ENCODE measurements at places on chromosomes 2 and 18.

- H3K4me3 ChIP-seq, result no peak overlapping the region
- no peaks in the 10 kb centered on the region for H3K36me3 ChIP-seq
- H3K4me1 ChIP-seq, result no peaks in the 10 kb centered on the region
- H3K27me3 ChIP-seq, result no peaks in the 10 kb centered on the region
- no peak overlapping the region for H3K27ac ChIP-seq
- no peak for DNase-seq
Observed at GRCh38 chr2:1835581-1836201, 91.4 kb upstream of the PXDN start.

DNA sequence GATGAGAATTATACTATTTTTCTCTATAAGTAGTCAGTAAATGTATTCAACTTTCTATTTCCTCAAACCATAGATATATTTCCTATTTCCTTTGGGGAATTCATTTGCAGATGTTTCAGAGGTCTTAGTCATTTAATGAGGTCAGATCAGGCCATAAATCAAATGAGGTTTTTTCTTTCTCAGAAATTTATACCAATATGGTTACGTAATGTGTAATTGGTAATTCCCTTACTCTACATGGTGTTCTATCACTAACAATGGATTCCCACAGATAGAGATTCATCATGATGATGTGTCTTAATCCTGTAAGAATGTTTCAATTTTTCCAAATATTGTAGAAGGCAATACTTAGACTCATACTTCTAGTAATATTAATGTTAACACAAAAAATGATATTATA lies 108.0 kb downstream of the DPP4 start:
- no peaks in the 10 kb centered on the region for H3K36me3 ChIP-seq
- DNase-seq, result no peak
- no peaks in the 10 kb centered on the region for H3K27me3 ChIP-seq

DNA sequence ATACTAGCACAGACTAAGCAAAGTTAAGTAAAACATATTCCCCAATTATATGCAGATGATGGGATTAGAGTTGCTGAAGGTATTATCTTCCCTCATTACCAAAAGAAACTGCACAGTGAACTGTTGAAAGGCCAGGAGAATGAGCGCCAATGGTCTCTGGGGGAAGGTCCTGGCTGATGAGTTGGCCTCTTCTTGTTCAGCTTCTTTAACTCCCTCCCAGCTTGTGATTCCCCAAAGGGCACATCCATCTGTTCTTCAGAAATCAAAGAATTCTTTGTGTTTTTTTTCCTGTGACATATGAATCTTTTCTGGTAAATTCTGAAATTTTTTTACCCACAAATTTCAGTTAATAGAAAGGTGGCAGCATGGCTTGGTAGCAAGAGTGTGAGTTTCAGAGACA lies 667.6 kb downstream of the CNTNAP5 start:
- H3K4me3 ChIP-seq, result no peak overlapping the region
- no peaks in the 10 kb centered on the region for H3K36me3 ChIP-seq
- no peak overlapping the region for H3K27ac ChIP-seq
- DNase-seq, result no peak
- no peaks in the 10 kb centered on the region for H3K27me3 ChIP-seq
- no peaks in the 10 kb centered on the region for H3K4me1 ChIP-seq

GRCh38 chr18:62486290-62486964 lies 36.4 kb upstream of the ZCCHC2 start:
- peak overlapping the region; percentile 27 for H3K27ac ChIP-seq
- no peaks in the 10 kb centered on the region for H3K4me1 ChIP-seq

DNA sequence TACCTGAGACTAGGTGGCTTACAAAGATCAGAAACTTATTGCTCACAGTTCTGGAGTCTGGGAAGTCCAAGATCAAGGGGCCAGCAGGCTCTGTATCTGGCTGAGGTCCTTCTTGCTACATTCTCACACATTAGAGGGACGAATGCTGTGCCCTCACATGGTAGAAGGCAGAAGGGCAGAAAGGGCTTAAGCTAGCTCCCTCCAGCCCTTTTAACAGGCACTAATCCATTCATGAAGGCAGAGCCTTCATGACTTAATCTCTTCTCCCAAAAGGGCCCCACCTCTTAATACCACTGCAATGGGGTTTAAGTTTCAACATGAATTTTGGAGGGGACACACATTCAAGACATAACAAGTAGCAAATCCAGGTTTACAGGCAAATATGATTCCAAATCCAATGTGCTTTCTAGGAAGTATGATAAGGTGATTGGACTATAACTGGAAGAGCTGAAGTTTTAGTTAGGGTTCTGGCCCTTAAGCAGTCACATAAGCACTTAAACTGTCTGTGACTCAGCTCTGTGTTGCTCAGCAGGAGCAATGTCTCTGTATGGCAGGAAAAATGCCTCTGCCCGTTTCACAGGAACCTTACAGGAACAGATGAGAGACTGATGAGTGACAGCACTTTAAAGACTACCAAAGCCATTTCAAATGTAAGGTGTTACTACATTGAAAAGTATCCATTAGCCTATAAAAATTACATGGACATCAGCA lies 119.6 kb upstream of the PTPRM start:
- H3K27me3 ChIP-seq, result no peaks in the 10 kb centered on the region
- H3K27ac ChIP-seq, result no peak overlapping the region
- H3K4me1 ChIP-seq, result no peaks in the 10 kb centered on the region
- DNase-seq, result no peak
- H3K36me3 ChIP-seq, result no peaks in the 10 kb centered on the region

DNA sequence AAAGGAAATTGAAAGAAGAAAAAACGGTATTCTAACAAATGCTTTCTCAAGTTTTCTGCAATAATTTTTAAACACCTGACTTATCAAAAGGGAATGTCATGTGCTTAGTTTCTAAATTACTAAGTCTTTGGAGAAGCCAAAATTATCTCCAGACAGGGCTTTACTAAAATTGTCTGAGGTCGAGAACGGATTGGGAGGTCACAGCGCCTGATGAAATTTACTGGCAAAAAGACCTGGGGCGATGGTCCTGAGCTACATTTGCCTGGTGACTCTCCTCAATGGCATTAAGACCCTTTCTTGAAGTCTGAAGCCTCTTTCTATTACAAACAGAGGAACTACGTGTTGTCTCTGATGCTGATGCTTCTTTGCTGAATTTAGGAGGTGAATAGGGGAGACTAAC lies 291.8 kb upstream of the SESTD1 start:
- H3K27me3 ChIP-seq, result no peaks in the 10 kb centered on the region
- H3K36me3 ChIP-seq, result no peaks in the 10 kb centered on the region
- no peak overlapping the region for H3K27ac ChIP-seq
- H3K4me1 ChIP-seq, result no peaks in the 10 kb centered on the region
- no peak overlapping the region for H3K4me3 ChIP-seq
- no peak for DNase-seq

DNA sequence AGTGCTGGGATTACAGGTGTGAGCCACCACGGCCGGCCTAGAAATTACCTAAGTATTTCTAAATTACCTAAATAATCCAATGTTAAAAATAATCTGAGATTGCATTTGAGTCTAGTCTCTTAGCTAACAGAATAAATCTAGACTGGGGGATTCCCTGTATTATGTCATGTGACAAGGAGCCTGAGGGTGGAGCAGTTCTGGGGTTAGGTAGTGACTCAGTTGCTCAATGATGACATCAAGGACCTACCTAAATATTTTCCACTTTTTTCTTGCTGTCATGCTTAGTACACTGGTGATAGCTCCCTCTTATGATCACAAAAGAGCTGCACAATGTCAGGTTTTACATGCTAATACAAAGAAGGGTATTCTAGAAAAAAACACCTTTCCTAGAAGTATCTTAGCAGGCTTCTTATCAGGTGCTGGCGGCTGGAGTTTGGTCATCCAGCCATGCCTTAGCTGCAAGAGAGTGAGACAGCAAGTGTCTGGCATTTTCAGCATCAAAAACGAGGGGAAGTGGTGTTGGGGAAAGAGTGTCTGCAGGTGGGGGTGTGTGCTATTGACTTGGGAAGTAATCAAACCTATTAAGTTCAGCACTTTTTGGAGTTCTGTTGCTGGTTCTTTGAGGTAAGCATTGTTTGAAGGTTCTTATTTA lies 17.5 kb upstream of the CEP192 start:
- H3K4me1 ChIP-seq, result no peaks in the 10 kb centered on the region
- DNase-seq, result no peak
- H3K36me3 ChIP-seq, result no peaks in the 10 kb centered on the region
- H3K27ac ChIP-seq, result no peak overlapping the region

- H3K36me3 ChIP-seq, result no peaks in the 10 kb centered on the region
- no peak for DNase-seq
- peaks cover under 1% of the 10 kb centered on the region for H3K4me1 ChIP-seq
- no peak overlapping the region for H3K4me3 ChIP-seq
Observed at GRCh38 chr2:233846387-233847247, 7.7 kb downstream of the HJURP start.

GRCh38 chr18:22169889-22170420 lies 566 bp downstream of the GATA6 start:
- H3K27ac ChIP-seq, result peak overlapping the region; percentile 91
- H3K27me3 ChIP-seq, result peaks cover 99% of the 10 kb centered on the region
- H3K4me3 ChIP-seq, result peak overlapping the region; percentile 66

DNA sequence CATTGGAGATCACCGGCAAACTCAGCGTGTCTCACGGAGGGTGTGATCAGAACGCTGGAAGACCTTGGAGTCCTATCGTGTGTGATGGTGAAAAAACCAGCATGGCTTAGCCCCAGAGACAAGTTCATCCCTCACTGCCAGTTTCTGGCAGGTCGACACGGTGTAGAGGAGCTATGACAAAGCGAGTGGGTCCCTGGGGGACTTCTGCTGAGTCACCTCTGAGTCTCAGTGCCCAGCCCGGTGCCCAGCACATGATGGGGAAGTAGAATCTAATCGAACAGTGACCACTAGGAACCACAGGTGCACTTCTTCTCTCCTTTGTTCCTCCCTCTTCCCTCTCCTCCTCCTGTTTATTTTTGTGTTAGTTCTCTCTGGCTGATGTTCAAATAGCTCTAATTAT lies 45.9 kb upstream of the KCNF1 start:
- H3K27me3 ChIP-seq, result no peaks in the 10 kb centered on the region
- no peaks in the 10 kb centered on the region for H3K4me1 ChIP-seq
- H3K36me3 ChIP-seq, result no peaks in the 10 kb centered on the region
- no peak overlapping the region for H3K27ac ChIP-seq

GRCh38 chr2:120346667-120347358 lies 877 bp downstream of the INHBB start:
- no peaks in the 10 kb centered on the region for H3K36me3 ChIP-seq
- H3K27me3 ChIP-seq, result peaks cover 49% of the 10 kb centered on the region
- H3K27ac ChIP-seq, result no peak overlapping the region
- H3K4me3 ChIP-seq, result peak overlapping the region; percentile 39
- H3K4me1 ChIP-seq, result peaks cover 61% of the 10 kb centered on the region

DNA sequence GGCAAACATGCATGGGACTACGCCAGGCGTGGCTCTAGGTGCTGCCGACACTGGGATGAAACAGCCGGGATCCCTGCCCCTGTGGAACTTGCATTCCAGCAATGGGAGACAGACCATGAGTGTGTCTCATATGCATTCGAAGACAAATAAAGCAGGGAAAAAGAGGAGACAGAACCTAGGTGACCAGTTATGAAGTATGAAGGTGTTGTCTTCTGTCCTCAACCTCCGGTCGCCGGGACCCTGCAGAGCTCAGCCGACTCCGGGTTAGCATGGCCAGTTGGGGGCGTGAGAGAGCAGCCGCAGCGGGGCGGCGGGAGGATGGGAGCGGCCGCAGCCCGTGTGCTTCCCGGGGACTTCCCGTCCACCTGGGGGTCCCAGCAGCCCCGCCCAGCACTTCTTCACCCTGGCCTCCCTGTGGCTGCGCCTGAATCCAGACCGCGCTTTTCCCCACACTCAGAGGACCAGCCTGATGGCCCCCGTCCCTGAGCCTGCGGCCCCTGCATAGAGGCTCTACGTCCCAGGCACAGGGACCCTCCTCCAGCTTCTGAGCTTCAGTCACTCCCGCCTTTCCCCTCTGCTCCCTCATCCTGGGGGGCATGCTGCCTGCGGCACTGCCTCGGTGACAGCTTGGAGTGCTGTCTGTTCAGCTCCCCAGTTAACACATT lies 11.4 kb downstream of the ID2 start:
- H3K4me1 ChIP-seq, result peaks cover 3% of the 10 kb centered on the region
- DNase-seq, result peak; percentile 53
- H3K27ac ChIP-seq, result no peak overlapping the region

DNA sequence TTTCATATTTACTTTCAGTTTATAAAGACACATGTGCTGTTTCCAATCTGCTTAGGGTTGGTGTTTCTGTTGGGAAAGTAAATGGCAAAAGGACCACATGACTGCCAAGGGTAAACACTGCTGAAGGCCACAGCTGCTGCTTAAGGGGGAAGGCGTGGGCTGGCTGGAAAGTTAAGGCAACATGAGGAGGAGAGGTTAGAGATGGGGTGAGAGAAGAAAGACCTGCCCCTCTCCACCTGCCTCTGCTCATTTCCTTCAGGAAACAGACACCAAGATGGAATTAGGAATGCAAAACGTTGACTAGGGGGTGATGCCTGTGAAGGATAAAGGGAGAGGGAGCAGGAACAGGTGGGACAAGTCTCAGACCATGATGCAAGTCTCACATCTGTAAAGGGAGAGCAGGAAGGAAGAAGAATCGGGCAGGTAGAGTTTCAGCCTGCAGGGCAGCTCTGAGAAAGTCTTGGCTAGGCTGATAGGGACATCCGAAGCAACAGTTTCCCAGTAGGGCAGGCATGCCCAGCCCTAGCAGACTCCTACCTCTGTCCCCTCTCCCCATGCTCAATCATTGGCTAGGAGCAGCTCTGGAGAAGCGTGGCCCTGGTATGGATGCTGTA lies 86.0 kb downstream of the CDC42EP3 start:
- no peaks in the 10 kb centered on the region for H3K36me3 ChIP-seq
- peak overlapping the region; percentile 50 for H3K27ac ChIP-seq
- no peak for DNase-seq
- no peak overlapping the region for H3K4me3 ChIP-seq
- H3K4me1 ChIP-seq, result peaks cover 13% of the 10 kb centered on the region

DNA sequence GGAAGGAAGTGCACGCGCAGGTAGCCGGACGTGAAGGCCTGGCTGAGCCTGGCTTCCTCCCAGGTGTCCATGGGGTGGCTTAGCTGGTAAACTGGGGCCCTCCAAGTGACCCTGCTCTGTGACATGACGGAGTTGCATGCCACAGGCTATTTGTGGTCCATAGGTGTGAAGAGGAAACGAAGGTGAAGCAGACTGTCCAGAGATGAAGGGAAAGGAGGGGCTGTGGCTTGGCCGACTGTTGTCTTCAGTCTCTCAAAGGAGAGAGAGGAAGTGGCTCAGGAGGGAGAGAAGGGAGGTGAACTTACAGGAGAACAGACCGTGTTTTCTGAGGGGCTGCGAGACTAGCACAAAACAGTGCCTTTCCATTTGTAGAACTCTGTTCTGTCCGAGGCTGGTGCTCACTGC lies 19.3 kb downstream of the INPP5D start:
- H3K36me3 ChIP-seq, result no peaks in the 10 kb centered on the region
- H3K4me1 ChIP-seq, result peaks cover 14% of the 10 kb centered on the region
- H3K4me3 ChIP-seq, result no peak overlapping the region
- peak overlapping the region; percentile 96 for H3K27ac ChIP-seq
- no peaks in the 10 kb centered on the region for H3K27me3 ChIP-seq
- no peak for DNase-seq

- H3K27ac ChIP-seq, result no peak overlapping the region
- H3K36me3 ChIP-seq, result no peaks in the 10 kb centered on the region
- no peaks in the 10 kb centered on the region for H3K27me3 ChIP-seq
- H3K4me1 ChIP-seq, result peaks cover 21% of the 10 kb centered on the region
Observed at GRCh38 chr2:118085173-118086023, 2.9 kb upstream of the INSIG2 start.
